ENCODE measurements at places on chromosomes 13 and 19.

DNA sequence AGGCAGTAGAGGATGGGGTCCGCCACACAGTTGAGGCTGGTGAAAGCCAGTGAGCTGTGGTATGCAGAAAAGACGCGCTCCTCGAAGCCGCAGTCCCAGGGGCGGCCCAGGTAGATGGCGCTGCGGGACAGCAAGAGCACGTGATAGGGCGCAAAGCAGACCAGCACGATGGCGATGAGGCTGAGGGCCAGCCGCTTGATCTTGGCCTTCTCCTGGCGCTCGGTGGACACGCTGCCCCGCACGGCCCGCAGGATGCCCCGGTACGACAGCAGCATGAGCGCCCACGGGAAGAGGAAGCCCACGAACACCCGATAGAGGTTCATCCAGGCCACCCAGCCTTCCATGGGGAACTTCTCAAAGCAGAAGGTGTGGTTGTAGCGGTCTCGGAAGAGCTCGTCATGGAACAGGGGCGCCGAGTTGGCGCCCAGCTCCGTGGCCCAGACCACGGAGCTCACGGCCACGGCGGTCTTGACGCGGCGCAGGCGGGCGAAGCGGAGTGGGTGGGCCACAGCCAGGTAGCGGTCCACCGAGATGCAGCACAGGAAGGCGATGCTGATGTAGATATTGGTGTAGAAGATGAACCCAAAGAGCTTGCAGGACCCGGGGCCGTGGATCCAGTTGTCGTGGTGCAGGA is 6.5 kb upstream of the OPA3 start:
- peak; percentile 64 for DNase-seq

DNA sequence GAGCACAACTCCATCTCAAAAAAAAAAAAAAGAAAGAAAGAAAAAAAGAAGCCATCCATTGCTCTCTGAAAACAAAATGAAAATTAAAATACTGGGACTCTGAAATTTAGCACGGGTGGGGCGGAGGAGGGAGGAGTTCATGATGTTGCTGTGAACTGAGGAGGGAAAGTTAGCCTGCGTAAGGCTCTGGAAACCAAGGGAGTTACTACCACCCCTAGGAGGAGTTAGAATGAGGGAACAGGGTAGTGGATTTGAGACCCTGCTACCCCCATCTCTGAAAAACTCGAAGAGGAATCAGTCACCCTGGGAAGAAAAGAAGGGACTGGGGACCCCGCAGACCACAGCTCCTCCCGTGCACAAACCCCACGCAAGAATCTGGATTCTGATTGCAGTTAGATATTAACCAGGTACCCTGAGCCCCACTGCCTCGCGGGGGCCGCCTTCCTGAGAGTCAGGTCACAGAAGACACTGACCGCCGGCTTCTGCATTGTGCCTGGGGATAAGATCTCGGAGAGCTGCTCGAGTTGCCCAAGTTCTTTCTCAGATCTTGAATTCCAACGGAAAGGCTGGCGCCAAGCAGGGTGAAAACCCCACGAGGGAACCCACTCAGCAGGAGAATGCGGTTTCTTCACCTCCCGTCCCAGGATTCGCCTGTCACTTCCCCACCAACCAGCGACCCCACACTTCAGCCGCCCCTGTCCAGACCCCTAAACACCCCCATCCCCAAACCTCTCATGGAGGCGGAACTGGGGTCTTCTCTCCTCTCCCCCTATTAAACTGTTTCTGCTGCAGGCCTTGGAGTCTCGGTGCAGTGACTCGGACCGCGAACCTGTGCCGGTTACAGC is 870 bp downstream of the ZNF442 start:
- DNase-seq = no peak

DNA sequence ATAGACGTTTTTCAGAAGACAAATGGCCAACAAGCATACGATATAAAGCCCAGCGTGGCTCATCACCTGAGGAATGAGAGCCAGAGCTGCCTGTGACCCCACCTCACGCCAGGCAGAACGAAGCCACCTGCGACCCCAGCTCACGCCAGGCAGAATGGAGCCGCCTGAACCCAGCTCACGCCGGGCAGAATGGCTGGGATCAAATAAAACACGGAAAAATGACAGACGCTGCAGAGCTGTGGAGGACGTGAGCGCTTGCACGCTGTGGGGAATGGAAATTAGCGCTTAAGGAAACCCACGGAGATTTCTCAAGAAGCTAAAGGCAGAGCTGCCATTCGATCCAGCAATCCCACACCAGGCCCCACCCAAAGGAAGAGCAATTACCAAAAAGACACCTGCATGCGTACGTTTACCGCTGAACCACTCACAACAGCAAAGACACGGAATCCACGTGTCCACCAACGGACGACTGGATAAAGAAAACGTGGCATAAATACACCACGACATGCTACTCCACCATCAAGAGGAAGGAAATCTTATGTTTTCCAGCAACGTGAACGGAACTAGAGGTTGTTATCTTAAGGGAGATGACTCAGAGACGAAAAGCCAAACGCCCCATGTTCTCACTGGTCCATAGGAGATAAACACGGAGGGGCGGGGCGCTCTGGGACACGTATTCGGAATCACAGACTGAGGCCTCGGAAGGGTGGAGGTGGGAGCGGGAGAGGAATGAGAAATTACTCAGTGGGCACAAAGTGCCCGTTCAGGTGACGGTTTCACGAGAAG is 30.7 kb upstream of the C13orf46 start:
- DNase-seq = no peak

DNA sequence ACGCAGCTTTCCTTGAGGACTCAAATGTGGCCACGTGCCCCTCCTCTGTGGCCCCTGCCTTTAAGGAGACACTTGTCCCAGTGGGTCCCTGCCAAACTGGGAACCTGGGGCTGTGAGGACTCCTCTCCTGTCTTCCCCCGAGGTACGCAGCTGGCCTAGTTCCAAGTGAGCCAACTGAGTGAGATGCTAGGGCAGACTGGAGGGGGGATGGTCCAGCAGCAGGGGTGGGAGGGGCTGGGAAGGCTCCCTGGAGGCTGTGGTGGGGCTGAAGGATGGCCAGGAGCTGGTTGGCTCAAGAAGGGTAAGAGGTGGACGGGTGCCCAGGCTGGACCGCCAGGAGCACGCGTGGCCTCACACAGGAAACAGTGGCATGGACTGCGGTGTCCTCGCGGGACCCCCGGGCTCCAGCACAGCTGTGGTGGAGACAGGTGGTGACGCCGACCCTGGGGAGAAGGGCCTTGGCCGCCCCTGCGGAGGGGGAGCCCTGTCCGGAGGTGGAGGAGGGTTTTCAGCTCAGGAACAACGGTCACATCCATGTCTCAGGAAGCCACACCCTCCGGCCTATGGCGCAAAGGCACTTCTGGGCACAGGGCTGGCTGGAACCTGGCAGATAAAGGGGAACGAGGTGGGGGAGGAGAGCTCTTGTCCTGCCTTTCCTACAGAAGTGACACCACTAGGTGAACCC is 45.8 kb downstream of the MLLT1 start:
- no peak for DNase-seq

GRCh38 chr13:107209824-107210722 is 642.1 kb upstream of the ARGLU1 start:
- DNase-seq = no peak

GRCh38 chr13:29508876-29509252 is 86.6 kb downstream of the SLC7A1 start:
- DNase-seq = no peak

GRCh38 chr13:80250213-80250810 is 90.6 kb downstream of the SPRY2 start:
- DNase-seq = no peak

GRCh38 chr19:55443045-55443823 is at the start of gene SHISA7:
SHISA7 (minus strand) TSS chr19:55443300; CDS start chr19:55442863, 437 bp downstream.
- no peak for DNase-seq

DNA sequence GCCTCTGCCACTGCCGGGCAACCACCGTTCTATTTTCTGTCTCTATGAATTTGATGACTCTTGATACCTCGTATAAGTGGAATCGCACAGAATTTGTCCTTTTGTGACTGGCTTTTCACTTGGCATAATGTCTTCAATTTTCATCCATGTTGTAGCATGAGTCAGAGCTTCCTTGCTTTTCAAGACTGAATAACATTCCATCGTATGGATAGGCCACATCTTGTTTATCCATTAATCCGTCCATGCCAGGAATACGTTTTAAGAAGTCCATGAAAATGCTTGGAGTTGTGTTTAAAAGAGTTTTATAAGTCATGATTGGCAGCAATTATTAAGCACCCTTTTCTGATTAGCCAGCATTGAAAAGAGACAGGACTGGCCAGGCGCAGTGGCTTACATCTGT is 53.6 kb upstream of the CLDN10 start:
- no peak for DNase-seq

DNA sequence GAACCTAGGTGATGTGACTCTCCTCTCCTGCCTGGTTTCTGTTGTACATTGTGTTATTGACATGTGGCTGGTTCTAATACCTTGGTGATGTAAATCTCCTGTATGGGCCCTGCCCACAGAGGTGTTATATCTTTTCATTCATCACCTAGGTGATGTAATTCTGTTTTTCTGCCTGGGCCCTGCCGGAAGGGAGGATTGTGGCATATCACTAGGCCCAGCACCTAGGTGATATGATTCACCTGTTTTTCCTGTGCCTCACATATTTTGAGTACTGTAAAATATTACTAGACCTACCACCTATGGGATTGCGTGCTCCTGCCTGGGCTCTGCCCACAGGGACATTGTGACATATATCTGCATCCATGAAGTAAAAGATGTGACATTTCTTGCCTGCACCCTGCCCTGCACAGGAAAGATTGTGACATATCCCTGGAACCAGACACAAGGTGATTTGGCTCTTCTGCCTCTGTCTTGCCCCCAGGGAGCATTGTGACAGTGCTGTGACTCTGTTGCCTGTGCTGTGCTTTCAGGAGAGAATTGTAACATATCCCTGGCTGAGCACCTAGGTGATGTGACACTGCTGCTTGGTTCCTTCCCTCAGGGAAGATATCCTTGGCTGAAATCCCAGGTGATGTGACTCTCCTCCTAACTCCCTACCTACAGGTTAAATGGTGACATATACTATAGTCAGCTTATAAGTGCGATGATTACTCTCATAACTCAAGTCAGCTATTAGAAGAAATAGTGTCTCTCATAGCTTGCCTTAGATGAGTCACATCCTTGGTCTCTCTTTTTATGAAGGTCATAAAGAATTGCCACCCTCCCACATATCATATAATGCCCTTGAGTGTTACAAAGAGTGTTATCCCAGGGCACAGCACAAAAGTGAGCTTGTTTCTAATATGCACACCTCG is 13.3 kb upstream of the ZNF681 start:
- no peak for DNase-seq

DNA sequence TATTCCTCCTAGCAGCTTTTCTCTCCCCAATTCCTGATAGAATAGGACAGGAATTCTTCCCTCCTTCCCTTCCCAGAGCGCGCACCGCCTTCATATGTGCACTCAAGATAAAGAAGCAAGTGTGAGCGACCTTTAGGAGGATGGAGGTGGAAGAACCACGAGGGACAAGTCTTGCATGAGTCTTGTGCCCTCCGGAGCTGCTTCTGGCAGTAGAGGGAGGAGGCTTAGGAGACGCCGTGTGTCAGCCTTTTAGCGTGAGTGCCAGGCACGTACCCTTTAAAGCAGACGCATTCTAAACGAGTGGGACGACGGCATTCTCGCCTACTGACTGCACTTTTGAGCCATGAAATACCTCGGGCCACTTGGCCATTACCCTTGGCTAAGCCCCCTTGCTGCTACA is 95.4 kb upstream of the RAP2A start:
- DNase-seq = no peak

DNA sequence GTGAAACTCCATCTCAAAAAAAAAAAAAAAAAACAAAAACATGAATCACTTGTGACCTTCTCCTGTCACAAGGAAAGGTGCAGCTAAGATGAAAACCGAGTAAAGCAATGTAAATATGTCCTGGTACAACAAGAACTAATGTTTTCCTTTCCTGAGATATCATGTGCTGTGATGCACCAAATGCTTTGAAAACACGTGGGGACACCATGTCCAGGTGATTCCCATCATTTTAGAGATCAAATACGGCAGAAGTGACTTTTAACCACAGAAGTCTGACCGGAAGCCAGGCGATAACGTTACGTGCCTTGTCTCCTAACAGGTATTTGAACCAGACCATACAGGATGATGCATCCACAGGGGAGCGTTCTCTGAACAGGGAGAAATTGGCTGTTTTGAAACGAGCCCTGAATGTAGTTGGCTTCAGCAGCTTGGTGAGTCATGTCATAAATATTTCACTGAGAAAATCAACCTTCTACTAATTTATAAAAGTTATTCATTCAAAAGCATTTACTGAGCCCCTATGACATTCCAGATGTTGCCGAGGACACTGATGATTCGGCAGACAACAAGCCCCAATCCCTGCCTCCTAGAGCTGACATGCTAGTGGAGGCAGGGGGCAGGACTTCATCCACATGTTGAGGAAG is 328.1 kb downstream of the MYO16 start:
- DNase-seq = no peak

- no peak for DNase-seq
Observed at GRCh38 chr13:43572656-43573360, 214.0 kb downstream of the ENOX1 start.

- DNase-seq = no peak
Observed at GRCh38 chr13:110233181-110233950, 73.6 kb downstream of the COL4A1 start.

DNA sequence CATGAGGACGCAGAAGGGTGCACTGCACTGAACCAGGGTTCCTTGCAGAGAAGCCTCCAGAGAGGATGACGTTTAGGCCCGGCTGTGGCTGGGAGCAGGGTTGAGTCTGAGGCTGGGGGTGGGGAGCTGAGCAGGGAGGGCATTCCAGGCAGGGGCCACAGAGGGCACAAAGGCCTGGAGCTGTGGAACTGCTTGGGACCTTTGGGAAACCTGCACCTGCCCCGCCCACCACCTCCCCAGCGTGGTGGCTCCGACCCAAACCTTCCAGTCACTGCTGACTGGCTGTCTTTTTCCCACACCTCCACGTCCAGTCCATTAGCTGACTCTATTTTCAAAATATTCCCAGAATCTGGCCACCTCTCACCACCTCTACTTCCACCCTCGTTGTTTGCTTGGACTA is 4.9 kb upstream of the LMTK3 start:
- DNase-seq = no peak

DNA sequence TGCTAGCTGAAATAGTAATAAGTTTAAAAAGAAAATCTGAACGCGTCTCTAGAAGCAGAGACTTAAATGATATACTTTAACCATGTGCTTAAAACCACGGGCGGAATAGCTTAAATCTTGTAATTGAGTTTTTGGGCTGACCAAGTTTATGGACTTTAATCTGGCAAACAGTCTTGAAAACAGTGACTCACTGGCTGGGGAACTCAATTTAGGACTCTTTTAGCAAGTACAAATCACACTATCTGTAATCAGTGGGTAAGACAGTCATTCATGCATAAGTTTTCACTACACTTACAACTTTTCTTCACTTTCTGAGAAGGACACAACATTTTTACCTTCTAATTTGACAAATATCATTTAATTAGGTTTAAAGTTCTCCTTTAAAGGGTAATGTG is 26.8 kb downstream of the ZNF627 start:
- DNase-seq = no peak
